Activated CD4-positive, alpha-beta memory T cell treated with anti-CD3 and anti-CD28 coated beads, Interleukin-2, amount 10 ng/mL, durations not matched to agents 7 days and 5 days (primary cell): ENCODE measurements at places on chromosomes 7 and 10. TPM values are rescaled to one million over a fixed set of nuclear protein-coding genes. Genes with fewer than 3 reads are reported as not detected.

The CYP26C1 gene
- total RNA-seq, result not detected

DNA sequence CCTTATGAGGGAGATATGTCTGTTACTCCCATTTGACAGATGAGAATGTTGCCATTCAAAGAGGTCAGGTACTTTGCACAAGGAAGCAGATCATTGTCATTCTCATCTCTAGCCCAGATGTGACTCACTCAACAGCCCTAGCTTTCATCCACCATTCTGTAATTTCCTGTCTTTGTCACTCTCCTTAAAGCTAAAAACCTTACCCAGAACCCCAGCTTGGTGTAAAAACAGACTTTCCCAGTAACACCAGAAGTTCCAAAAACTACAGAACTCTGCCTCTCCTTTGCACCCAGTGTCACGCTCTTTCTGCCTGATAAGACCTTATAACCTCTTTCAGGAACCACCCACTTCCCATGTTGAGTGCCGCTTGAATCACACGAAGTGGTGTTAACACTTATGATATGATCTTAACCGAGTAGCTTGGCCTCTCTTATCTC lies 89.1 kb upstream of the SP4 start:
- DNase-seq, result peak; percentile 78

The TRPV5 gene
- total RNA-seq, result not detected

The OPN1SW gene
- total RNA-seq, result not detected

The ATOH7 gene
- not detected for total RNA-seq

The SEMA3A gene
- total RNA-seq, result 0.30 TPM
